ENCODE measurements at places on chromosomes 16 and 17. TPM values are rescaled to one million over a fixed set of nuclear protein-coding genes. Genes with fewer than 3 reads are reported as not detected.

GRCh38 chr16:65392806-65393565 is 271.1 kb upstream of the CDH11 start:
- DNase-seq: no peak

DNA sequence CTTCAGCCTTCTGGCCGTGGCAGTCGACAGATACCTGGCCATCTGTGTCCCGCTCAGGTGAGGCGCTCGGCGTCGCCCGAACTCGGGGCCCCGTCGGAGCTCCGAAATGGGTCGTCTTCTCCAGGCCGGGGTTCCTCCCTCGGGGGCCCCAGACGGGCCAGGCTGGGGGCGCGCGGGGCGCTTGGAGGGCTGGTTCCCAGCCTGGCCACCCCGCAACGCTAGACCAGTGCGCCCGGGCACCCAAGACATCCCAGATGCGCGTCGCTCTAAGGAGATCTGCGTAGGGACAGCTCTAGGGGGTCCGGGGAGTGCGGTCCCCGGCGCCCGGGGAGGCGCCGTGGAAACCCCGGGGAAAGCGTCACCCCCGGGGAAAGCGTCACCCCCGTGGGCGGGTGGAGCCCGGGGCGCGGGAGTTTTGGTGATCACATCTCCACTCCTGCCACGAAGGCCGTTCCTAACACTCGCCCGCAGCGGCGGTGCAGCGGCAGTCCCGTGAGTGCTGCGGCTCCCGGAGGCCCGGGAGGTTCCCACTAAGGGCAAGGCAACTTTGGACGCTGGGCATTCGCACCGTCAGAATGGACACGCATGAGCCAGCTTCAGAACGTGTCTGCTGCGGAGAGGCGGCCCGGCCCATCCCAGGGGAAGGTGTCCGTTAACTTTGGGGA is 729 bp downstream of the ADORA2B start:
- DNase-seq: no peak

GRCh38 chr17:76138234-76138895 is 2.7 kb downstream of the FOXJ1 start:
- DNase-seq: peak; percentile 69

DNA sequence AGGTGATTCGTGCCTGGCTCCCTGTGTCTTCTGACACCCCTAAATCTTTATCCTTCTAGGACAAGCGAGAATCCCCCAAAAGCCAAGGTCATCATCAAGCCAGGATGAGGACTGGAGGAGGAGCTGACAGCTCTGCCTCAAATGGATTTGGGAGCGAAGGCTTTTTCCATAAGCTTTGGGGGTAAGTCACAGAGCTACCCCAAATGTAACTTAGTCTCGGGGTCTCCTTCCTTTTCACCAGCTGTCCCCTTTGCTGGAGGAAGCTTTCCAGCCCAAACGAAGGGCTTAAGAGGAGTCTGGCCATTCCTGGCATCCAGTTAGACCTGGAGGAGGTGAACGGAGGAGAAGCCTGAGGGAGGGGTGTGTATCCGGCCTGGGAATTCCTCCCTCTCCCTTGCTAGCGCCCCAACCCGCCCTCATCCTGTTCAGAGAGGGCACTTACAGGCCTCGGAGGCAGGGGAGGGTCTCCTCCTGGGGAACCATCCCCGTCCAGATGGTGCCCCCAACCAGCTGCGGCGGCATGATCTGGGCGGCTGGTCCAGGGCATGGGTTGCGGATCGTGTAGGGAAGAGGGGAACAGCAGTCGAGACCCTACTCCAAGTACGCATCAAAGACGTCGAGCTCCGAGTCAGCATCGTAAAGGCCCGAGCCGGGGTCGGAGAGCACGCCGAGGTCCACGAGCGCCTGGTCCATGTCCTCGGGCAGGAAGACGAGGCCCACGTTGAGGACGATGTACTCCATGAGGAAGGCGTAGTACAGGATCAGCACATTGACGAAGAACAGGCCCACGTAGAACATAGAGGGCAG is 938 bp downstream of the DEXI start:
- DNase-seq: no peak

DNA sequence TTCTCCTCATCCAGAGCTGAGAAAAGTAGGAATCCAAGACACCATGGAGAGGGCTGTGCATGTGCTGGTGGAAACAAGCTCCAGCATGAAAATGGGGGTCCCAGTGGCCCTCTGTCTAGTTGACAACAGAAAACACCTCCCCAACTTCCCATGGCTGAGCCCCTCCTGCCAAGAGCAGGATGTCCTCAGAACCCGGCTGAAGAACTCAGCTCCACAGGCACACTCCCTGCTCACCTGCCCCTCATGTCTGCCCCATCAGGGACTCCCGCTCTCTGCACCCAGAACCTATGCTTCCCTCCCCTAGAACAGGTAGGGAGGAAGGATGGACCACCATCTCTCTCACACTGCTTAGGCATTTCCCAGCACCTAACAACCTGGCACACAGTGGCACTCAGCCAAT is 167.2 kb downstream of the C16orf78 start:
- no peak for DNase-seq

- DNase-seq: no peak
Observed at GRCh38 chr17:64240741-64241347, 22.2 kb downstream of the TEX2 start.

GRCh38 chr17:40314584-40314956 is 5.6 kb downstream of the RARA start:
- DNase-seq: no peak

DNA sequence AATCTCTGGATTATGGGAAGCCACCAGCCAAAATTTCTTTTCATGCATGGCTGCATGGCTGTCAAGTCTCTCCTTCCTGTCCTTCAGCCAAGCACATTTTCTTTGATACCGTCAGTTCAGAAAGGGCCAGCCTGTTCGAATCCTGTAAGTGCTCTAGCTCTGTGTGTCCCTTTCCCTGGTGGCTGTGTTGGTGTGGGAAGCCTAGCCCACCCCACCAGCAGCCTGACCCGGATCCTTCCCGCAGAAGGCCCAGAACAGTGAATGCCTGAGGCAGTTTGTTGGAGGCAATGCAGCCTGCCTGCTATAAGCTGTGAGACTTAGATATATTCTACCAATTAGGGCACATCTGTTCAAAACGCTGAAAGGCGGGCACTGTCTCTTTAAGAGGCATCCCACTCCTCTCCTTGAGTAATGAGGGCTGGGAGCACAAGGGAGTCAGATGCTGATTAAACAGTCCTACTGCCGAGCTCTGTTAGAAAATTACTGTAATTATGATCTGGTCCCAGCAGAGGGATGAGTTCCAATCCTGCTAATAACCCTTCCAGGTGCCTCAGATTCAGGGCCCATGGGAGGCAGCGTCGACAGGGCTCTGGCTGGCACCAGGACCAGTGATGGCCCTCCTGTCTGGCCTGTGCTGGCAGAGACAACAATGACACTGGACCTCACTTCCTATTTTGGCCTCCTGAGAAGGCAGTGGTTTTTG is 18.4 kb downstream of the SNX11 start:
- no peak for DNase-seq

DNA sequence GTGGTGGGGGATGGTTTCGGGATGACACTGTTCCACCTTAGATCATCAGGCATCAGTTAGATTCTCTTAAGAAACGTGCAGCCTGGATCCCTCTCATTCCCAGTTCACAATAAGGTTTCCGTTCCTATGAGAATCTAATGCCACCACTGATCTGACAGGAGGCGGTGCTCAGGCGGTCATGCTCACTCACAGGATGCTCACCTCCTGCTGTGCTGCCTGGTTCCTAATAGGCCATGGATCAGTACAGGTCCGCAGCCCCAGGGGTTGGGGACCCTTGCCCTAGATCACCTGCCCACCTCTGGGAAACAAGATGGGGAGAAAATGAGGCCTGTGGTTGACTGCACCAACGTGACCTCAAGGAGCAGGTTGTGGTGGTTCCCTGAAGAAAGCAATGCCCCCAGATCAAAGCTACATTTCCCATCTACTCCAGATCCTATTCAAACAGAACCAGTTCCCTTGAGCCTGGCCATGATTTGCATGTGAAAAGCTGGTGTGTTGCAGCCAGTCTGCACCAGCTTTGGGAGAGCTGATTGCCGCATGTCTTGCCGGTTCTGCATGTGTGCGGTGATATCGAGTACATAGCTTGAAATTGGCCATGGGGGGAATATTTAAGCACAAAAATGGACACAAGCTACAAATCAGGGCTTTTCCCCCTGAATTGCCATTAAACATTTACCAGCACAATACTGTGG is 183.2 kb upstream of the HSBP1 start:
- DNase-seq: no peak

DNA sequence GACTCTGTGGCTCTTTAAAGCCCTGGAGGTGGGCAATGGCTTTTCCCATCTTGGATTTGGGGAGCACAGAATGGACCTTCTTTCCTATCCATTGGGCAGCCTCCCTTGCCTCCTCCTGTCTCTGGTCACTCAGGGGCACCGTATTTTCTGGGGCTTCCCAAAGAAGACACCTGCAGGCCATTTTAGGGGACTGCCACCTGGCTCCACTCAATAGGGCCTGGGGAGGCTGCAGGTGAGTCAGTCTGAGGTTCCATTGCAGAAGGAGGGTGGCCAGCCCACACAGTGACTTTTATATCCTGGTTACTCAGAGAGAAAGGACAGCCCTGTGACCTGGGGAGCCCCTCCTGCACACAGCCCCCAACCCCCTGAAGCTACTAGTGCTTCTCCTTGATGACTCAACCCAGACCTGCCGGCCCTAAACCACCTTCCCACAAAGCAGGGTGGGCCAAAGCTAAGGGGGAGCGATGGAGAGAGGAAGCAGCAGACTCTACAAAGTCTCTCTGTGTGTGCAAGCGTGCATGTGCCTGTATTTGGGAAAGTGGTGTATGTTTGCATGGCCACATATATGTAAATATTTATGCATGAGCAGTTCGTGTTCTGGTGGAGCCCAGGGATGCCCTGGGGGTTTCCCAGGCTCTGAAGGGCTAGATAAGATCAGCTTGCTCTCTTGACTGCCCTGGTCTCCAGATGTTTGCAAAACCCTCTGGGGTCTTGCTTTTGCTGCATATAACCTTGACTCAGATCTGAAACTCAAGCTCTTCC is 5.0 kb downstream of the CX3CL1 start:
- no peak for DNase-seq

DNA sequence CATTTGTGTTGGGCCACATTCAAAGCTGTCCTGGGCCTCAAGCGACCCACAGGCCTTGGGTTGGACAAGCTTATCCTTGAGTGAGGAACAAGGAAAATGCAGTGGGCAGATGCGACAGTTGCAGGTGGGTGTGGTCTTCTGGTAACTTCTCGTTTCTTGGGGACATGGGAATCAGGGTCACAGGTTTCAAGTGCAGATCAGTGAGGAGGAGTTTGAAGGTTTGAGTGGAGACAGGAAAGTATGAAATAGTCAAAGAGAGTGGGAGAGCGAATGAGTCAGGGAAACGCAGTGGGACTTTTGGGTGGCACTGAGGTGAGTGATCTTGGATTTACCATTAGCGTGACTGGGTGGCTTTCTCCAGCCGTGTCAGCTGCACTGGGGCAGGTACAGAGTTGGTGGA is 15.4 kb upstream of the CCL22 start:
- no peak for DNase-seq

DNA sequence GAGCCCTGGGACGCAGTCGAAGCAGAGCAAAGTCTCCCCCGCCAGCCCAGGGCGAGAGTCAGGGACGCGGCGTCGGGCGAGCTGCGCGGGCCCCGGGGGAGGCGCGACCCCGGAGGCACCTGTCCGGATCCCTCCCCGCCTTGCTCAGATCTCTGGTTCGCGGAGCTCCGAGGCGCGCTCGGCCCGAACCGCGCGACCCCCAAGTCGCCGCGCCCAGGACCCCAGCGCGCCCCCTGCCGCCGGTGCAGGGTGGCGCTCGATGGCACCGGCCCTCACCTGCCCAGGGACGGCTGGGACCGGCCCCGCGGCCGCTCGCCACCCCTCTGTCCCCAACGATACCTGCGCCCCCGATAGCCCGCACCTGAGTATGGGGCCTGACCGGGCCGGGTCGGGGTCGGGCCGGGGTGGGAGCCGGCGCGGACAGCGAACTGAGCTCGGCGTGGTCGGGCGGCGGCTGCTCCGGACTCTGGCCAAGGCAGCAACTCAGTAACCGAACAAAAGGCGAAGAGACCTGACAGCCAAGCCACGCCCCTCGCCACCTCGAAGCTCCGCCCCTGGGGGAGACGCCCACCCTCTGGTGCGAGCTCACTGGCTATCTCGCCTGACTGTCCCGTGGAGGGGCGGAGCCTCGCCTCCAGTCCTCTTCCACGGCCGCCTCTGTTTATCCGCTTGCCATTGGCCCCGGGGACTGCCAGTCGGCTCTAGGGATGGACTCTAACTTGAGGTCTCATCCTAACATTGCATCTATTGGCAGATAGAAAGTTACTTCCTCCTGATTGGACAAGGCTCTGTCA is at the start of gene JUP:
Gene JUP, minus strand, starts transcription at position 485 of the 794 bp plus-strand sequence. CDS start 14,857 bp downstream, outside the sequence.
- peak; percentile 100 for DNase-seq

GRCh38 chr17:43679911-43680310 is 18.2 kb upstream of the MEOX1 start:
- DNase-seq: no peak

DNA sequence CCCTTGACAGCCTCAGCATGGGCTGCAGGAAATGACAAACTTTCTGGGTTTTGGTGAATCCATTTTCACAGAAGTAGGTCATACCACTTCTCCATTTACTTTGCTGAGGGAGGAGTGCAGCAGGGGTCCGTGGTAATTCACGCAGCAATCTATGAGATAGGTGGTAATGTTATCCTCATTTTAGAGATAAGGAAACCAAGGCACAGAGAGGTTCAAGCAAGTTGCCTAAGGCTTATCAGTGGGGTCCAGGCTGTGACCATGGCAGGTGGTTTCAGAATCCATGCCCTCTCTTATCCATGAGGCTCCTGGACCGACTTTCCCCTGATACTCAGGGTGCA is 12.6 kb downstream of the TBX4 start:
- DNase-seq: no peak

DNA sequence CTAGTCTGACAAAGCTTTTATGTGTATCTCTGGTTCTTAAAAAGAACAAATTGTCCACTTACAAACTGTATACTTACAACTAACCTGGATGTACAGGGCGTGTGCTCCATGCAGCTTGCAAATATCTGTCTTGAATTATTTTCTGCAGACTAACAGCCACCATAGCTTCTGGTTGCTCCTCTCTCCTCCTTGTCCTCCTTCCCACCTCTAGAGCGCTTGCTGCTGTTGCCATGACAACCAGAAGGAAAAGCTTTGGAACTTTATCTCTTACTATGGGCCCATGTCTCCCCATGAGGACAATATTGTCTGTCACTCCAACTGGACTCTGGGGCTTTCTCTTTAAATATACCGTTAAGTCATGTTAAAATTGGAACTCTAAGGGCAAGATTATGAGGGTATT is 71.5 kb upstream of the DHX40 start:
- DNase-seq: no peak

GRCh38 chr16:88685156-88686061 is 898 bp downstream of the SNAI3 start:
- DNase-seq: no peak

GRCh38 chr16:67349172-67349571 is 22.6 kb downstream of the LRRC36 start:
- DNase-seq: no peak

Gene DHRS7C
- not detected for total RNA-seq

Gene ABI3
- total RNA-seq: 1.0 TPM

Gene RASD1
- 8.3 TPM for total RNA-seq

Gene STX4
- 21.9 TPM for total RNA-seq

Gene MRC2
- total RNA-seq: 30.7 TPM

Gene LDAF1
- total RNA-seq: 25.4 TPM

Gene ABCA8
- 13.3 TPM for total RNA-seq
